ENCODE measurements at places on chromosomes 16 and 17. TPM values are rescaled to one million over a fixed set of nuclear protein-coding genes. Genes with fewer than 3 reads are reported as not detected.

The PYY gene
- total RNA-seq = not detected

The SKAP1 gene
- total RNA-seq = not detected

The MLKL gene
- total RNA-seq = 0.04 TPM

The KCNJ18 gene
- not detected for total RNA-seq

The CBLN1 gene
- 0.11 TPM for total RNA-seq

The GLP2R gene
- not detected for total RNA-seq

The MIF4GD gene
- 27.5 TPM for total RNA-seq

The CCL3 gene
- not detected for total RNA-seq

The RNF112 gene
- 0.86 TPM for total RNA-seq

The TNFRSF13B gene
- not detected for total RNA-seq

The ZFHX3 gene
- 1.5 TPM for total RNA-seq

The GPT2 gene
- 37.7 TPM for total RNA-seq

The CACNA1H gene
- 9.5 TPM for total RNA-seq

The ZP2 gene
- total RNA-seq = not detected

The WIPI1 gene
- total RNA-seq = 27.8 TPM

The SULT1A1 gene
- total RNA-seq = 4.2 TPM

The KLHL10 gene
- 0.65 TPM for total RNA-seq

The TPSD1 gene
- not detected for total RNA-seq

The OR4D1 gene
- total RNA-seq = 0.13 TPM

The CCL7 gene
- total RNA-seq = not detected

The ST6GALNAC2 gene
- 0.28 TPM for total RNA-seq

The ABCA8 gene
- not detected for total RNA-seq

The KRT20 gene
- total RNA-seq = not detected

The STH gene
- total RNA-seq = not detected

The TP53TG3B gene
- not detected for total RNA-seq

The MYO1C gene
- total RNA-seq = 28.7 TPM

The CACNG1 gene
- total RNA-seq = not detected

The KRT12 gene
- total RNA-seq = not detected

The OSGIN1 gene
- total RNA-seq = 0.77 TPM

The FBXL20 gene
- total RNA-seq = 19.9 TPM

The ARHGAP23 gene
- 14.2 TPM for total RNA-seq

The HOXB8 gene
- not detected for total RNA-seq

The CD300H gene
- total RNA-seq = not detected

The TEKT1 gene
- total RNA-seq = not detected

The OMG gene
- total RNA-seq = not detected

The OSBPL7 gene
- 10.8 TPM for total RNA-seq

The GAS2L2 gene
- 0.09 TPM for total RNA-seq

The CHST6 gene
- total RNA-seq = 6.2 TPM

The HNF1B gene
- total RNA-seq = not detected

The STAT5A gene
- total RNA-seq = 10.0 TPM

Data from neural progenitor cell (in vitro differentiated cells).